ENCODE measurements at places on chromosomes 7 and 10.
A peak's percentile ranks its signal among the peaks of the same experiment; 100 is the strongest.

DNA sequence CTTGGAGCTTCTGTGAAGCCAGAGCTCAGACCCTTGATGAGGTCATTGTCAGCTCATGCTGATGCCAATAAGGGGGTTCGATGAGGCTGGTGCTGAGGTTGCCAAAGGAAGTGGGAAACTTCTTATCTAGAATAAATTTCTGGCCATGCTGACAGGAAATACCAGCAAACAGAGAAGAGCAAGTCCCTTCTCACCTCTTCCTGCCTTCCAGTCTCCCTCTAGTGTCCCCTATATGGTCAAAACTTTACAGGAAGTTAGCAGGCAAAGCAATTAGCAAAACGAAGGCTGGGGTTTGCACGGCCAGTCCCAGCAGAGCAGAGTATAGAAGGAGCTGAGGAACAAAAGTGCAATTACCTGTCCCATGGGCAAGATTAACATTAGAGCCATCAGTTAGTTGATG is 15.1 kb upstream of the NEUROG3 start:
- no peak for DNase-seq

GRCh38 chr10:132069122-132069848 is 3.5 kb downstream of the JAKMIP3 start:
- DNase-seq, result no peak

- peak; percentile 91 for DNase-seq
Observed at GRCh38 chr7:155230169-155230593, 67.5 kb upstream of the INSIG1 start.

DNA sequence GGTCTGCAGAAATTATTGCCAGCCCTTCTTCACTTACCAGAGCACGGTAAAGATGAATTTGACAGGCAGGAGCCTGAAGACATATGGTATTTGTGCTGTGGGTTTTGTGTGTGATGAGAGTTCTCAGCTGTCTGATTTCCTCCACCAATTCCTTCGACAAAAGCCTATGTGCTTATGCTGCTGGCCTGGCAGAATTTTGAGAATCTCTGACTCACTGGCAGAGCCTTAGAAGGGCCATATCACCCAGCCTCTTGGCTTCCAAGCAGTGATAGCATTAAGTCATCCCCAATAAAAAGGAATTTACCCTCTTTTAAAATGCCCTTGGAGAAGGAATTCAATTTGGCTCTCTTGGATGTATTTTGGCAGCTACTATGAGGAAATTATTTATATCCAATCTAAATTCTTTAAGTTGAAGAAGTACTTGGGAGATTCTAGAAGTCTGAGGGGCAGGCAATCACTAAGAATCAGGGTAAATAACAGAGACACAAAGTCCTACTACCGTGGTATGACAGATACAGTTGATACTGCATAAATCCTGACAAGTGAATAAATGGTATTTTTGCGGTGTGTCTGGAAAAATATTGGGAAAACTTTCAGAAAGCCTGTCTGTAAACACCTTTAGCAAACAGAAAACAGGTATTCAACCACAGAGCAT is 68.6 kb upstream of the EFCAB10 start:
- peak; percentile 17 for DNase-seq

- DNase-seq, result no peak
Observed at GRCh38 chr10:76657337-76658012, 980.1 kb downstream of the KCNMA1 start.

DNA sequence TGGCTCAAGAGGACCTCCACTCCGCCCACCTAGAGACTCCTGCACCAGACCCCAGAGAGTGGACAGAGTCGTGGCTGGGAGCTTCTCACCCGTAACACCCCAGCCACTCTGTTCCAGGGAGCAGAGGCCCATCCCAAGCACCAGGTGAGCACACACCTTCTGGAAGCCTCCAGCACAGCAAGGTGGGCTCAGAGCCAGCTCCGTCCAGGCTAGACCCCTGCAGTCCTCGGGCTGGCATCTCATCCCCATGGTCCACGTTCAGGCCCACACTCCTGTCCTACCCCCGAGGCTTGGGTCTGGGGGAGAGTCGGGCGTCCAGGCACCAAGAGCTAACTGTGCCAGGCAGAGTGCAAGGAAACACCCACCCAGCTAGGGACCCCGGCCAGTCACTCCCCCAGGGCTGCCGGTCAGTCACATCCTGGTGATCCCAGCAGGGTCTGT is 13.2 kb downstream of the PDGFA start:
- DNase-seq, result no peak

GRCh38 chr10:4431114-4431863 is 394.7 kb upstream of the AKR1E2 start:
- peak; percentile 9 for DNase-seq

- DNase-seq, result no peak
Observed at GRCh38 chr7:67311901-67312300, 315.3 kb downstream of the TYW1 start.

GRCh38 chr7:77498659-77499379 is 38.3 kb upstream of the PTPN12 start:
- no peak for DNase-seq

DNA sequence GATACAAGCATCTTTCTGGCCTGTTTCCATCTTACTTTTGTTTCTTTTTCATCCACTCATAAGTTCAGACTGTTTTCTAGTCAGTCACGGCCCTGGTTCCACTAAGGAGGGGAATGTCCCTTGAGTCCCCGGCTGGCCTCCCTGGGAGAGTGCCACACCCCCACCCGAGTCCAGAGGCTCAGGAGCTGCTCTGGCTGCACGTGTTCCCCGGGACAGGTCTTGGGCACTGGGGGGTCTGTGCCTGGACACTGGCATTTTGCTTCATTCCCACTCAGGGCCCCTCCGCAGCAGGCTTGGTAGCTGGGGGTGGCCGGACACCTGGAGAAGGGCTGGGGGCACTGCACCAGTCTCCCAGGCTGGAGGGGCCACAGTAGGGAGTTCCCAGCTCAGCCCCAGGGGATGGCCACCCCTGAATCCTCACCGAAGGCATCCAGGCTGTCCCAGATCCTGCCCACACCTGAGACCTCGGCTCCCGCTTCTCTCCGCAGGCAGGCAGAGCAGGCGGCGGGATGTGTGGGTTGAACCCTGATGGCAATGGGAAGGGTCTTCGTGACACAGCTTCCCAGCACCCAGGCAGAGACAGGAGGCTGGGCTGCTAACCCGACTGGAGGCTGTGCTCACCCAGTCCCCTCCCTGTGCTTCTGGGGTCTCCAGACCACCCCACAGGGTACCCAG is 92.3 kb downstream of the BMS1 start:
- DNase-seq, result no peak

- peak; percentile 1 for DNase-seq
Observed at GRCh38 chr10:20596065-20596755, 300.9 kb downstream of the NEBL start.

- no peak for DNase-seq
Observed at GRCh38 chr10:24006741-24007140, 202.2 kb upstream of the KIAA1217 start.

DNA sequence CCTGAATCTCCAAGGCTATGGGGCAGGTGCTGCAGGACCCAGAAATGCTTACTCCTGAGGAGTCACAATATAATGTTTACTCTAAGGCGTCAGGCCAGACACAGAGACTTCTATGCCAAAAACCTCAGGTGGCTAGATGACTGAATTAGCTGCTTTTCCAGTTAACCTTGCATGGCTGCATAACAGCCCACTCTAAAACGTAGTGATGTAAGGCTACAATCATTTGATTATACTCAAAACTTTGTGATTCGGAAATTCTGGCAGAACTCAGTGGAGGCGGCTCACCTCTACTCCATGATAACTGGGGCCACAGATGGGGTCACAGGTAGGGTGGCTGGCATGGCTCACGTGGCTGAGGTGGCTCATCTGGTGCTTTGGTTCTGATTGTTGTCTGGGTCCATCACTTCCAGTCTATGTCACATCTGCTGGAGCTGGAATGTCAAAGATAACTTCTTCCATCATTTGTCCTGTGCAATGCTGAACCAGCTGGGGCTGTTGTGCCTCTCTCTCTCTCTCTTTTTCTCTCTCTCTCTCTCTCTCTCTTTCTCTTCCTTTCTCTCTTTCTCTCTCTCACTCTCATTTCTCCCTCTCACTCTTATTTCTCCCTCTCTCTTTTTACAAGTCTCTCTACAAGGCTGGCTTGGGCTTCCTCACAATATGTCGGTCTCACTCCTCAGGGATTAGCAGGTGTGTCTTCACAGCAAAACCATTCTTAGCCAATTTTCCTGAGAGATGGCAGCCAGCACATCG is 11.8 kb downstream of the TMEM72 start:
- no peak for DNase-seq

DNA sequence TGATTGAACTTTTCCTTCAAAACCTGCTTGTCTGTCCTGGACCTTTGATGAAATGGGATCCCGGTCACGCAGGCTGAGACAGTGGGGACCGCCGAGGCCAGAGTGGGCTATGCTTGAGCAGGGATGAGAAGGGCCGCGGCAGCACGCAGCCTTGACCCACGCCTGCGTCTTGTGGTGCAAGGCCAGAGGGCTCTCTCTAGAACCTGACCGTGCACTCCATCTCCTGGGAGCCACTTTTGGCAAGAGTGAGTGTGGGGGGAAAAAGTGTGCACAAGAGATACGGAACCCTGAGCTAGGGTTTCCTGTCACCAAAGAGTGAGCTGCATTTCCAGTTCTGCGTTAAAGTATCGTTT is 42.4 kb downstream of the WIPI2 start:
- DNase-seq, result no peak

DNA sequence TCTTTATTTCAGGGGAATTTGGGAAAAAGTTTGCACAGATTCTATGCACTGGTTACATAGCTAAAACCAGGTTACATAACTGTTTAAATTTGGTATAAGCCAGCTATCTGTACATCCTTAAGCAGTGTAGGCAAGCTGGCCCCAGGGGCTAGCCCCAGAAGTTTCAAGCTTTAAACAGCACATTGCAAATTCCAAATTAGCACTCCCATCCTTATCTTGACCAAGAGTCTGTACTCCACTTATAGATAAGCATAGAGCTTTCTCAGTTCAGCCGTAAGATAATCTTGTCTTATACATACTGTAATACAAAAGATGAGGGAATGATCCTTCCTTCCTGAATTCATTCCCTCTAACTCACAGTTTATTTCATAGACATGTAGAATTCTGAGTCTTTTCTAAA is 109.3 kb downstream of the SPAG6 start:
- DNase-seq, result no peak

GRCh38 chr7:42194238-42194637 is 42.8 kb downstream of the GLI3 start:
- no peak for DNase-seq

DNA sequence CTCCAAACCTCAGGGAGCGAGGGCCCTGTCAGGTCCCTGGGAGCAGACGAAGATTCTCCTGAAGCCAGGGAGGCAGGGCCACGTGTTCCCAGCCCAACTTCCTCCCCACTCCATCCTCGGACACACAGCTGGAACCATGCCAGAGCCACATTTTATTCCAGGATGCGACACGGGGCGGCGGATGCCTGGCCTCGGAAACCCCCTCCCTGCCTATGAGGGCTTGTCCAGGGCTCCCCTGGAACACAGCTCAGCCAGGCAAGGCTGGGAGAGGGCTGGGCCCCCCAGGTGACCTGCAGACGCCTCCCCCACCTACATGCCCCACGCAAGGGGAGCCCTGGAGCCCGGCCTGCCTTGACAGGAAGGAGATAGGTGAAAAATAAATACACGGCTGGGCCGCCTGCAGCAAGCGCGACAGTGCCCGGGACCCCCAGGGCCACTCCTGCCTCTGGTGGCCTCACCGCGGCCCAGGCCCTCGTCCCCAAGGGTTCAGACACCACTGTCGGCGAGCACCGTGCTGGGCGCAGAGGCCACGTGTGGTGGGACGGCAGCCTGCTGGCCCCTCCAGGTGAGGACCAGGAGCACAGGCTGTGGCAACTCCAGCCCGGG is 21.5 kb downstream of the GET4 start:
- DNase-seq, result no peak

GRCh38 chr7:41708581-41709358 is 5.9 kb upstream of the INHBA start:
- no peak for DNase-seq

- peak; percentile 58 for DNase-seq
Observed at GRCh38 chr10:28367929-28368484, 65.1 kb upstream of the MPP7 start.

DNA sequence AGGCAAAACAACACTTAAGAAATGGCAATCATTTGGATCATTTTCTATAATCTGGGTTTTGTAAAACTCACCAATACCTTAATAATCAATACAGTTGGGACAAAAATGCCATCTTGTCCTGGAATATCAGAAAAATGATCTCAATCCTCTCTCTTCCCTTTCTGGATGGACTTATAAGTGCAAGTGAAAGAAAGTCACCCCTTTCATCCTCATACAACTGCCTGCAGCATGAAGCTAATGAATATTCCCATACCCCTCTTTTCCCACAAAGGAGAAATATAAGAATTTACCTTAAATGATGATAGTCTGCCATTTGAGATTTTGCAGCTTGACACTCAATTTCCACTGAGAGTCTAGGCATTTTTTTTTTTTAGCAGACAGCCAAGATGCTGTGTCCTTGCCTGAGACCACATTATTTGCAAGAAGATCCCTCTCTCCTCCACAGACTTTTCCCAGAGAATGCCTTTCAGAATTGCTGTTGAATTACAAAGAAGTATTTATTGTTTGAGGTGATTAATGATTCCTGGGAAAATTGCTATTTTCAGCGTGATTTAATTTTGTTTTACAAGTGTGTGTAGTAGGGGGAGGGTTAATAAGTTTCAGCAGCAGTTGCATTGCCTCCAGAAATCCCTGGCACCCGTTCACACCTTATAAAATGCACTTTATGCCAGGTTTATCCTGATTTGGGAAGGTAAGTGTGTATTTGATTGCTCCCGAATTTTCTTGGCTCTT is 3.8 kb downstream of the HOXA4 start:
- no peak for DNase-seq

GRCh38 chr7:45021604-45022296 is 21.7 kb downstream of the CCM2 start:
- peak; percentile 58 for DNase-seq

GRCh38 chr7:138625849-138626230 is 75.3 kb downstream of the SVOPL start:
- no peak for DNase-seq

GRCh38 chr10:91380873-91381256 is 29.3 kb upstream of the HECTD2 start:
- DNase-seq, result no peak

DNA sequence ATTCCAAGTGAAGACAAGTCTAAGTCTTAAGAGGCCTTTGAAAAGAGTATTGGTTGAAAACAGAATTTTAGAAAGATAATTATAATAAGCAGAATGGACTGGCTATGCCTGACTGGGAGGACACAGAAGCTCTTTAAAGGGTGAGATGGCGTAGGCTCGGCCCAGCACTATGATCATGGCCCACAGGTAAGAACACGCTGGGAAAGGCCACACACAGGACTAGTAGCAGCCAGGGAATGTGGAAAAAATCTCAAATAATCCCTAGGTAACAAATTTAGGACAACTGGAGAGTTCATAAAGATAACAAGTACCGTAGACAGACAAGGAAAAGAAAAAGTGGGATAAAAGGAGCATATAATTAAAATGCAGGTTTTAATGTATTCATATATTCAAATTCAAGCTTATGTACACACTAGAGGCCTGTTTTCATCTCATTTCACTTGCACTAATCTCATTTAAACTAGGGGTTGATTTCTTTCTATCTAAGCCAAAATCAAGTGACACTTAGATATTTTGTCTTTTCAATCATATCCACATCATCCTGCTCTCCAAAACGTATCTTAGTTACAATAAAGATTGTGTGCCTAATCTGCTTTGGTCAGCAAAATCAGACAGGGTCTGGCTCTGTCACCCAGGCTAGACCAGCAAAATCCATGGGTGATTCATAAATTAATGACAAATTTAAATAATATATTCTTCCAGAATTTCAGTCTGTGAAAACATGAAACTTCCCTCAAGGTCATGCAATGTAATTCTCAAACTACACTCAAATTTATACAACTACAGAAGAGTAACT is 53.0 kb downstream of the EZH2 start:
- no peak for DNase-seq
